ENCODE measurements at places on chromosomes 7 and 10.

DNA sequence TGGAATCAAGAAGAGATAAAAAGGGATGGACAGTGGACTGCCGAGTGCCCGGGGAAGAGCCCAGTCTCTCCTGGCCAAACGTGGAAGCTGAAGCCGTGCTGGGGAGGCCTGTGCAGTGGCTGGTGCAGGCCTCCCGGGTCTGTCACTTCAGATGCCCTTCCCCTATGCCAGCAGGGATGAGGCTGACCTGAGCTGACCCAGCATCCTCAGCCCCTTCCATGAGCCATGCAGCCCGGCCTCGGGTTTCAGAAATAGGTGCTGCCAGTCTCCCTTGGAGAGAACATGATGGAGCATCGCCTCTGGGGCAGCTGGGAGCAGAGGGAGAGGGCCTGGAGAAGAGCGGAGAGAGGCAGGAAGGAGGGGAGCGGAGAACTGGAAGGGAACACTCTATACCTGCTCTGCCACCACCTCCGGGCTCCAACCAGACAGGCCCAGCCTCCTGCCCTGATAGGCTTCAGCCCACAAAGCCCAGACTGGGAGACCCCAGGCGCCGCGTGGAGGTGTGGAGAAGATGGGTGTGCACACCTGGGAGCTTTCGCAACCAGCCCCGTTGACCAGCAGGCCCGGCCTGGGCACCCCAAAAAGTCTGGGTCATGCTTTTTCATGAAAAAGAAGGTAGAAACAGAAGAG is 68.6 kb upstream of the PPP2R2D start:
- DNase-seq, result no peak

DNA sequence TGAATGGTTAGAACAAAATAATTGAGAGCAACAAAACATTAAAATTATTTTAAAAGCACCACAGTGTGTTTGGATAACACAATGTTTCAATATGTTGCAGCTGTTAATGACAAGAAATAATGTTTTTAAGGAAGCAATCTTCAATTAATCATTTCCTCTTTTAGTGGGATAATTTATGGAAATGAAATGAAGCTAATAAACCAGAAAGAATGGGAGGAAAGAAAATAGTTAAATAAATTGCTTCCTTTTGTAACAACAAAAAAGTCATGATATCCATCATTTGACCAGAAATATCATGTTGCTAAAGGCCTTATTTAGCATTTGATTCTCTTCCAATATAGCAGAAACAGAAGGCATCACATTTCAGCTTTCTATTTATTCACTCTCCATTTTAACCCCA is 224.5 kb downstream of the SEMA3A start:
- no peak for DNase-seq

DNA sequence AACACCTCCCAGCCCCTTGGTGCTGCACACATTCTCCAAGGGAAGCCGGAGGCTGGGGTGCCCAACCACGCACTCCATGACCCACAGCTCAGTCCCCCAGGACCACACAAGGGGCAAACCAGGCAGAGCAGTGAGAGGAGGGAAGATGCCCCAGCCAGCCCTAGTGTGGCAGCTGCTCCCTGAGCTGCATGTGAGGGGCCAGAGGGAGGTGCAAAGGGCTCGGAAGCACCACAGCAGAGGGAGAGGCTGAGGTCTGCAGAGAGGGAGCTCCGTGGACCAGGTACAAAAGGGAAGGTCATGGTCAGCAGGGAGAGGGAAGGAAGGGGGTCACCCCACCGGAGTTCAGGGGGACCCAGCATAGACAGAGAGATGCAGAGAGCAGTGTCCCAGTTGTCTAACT is 1.5 kb upstream of the CALML5 start:
- DNase-seq, result no peak

DNA sequence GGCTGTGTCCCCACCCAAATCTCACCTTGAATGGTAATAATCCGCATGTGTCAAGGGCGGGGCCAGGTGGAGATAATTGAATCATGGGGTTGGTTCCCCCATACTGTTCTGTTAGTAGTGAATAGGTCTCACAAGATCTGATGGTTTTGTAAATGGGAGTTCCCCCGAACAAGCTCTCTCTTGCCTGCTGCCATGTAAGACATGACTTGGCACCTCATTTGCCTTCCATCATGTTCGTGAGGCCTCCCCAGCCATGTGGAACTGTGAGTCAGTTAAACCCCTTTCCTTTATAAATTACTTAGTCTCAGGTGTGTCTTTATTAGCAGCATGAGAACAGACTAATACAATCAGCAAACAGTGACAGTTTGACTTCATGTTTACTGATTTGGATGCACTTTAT is 14.6 kb upstream of the R3HCC1L start:
- DNase-seq, result no peak

GRCh38 chr10:62978482-62978881 is 154.6 kb upstream of the NRBF2 start:
- DNase-seq, result no peak

DNA sequence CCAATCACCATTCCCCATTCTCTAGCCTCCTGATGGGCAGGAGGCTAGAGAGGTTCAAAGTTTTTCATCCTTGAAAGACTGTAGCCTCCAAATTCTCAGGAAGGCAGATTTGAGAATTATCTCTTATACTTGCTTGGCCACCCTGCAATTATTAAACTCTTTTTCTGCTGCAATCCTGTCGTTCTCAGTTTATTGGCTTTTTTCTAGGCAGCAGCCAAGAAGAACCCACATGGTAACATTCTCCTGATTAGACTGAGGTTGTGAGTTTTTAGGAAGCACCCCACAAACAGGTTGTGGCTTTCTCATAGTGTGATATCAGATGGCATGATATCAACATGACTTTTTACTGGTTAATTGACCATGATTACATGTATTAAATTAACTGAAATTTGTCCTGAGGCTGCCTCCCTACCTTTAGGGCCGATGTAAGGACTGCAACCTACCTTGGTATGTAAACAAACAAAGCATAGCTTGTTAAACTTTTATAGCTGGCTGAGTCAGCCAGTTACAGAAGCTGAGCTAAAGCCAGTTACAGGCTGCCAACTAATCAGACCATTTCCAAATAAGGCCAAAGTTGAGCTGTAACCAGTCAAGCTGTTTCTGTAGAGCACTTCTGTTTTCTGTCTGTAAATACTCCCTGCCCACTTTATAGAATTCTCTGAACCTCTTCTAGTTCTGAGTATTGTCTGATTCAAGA is 3.2 kb upstream of the ZNF248 start:
- DNase-seq, result no peak

GRCh38 chr10:131833013-131833412 is 67.8 kb upstream of the PPP2R2D start:
- DNase-seq, result no peak

- DNase-seq, result peak; percentile 19
Observed at GRCh38 chr7:29408841-29409243, 154.8 kb upstream of the PRR15 start.
